Stimulated activated CD4-positive, alpha-beta T cell treated with anti-CD3 and anti-CD28 coated beads, Interleukin-15, amount 100 ng/mL, for 1 hour (primary cell): ENCODE measurements at places on chromosomes 12 and 14.

- no peak for DNase-seq
Observed at GRCh38 chr12:16228067-16228466, 49.4 kb downstream of the SLC15A5 start.

GRCh38 chr12:80943338-80943737 is 5.6 kb upstream of the LIN7A start:
- DNase-seq, result no peak

DNA sequence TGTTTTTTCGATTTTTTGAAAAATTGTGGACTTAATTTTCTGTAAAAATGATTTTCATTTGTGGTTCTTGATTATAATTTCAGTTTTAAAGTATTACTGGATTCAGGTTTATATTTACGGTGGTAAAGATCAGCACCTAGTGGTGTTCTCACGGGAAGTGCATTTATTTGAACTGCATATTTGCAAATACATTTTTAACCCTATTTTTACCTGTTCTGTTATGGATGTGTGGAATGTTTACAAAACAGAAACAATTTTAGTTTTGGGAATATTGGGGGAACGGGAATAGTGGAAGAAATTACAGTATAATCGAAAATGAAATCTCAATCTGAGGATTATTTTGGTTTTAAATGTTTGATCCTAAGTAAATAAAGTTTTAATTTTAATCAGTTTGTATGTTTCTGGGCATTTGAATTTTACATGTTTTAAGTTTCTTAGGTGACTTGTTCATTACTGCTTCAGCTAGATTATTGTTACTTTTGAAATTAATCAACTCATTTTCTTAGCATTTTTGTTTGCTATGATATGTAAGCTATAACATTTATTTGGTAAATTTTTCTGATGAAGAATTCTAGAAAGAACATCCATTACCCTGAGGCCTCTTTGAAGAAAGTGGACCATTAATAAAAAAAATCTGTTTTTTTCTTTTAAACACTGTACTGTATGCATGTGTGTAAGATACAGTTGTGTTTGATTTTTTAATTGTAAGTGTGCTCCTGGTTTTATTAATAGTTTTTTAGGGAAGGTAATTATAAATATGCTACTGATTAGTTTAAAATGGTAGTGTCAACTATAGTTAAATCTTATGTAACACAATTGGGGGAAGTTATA is 942 bp downstream of the ATF7IP start:
- DNase-seq, result no peak

DNA sequence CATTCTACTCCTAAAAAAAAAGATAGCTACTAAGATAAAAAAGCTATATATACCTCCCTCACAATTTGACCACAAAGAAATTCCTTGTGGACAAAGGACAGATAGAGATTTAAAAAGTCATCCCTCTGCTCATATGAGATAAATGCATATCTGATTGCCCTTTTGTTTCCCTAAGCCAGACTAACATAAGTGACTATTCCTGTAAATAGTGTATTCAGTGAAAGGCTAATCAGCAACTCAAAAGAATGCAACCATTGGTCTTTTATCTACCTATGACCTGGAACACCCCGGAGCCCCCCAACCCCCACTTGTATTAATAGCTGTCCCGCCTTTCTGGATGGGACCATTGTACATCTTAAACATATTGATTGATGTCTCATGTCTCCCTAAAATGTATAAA is 6.3 kb upstream of the TMPO start:
- no peak for DNase-seq

GRCh38 chr14:101474563-101475455 is 86.5 kb upstream of the DIO3 start:
- no peak for DNase-seq

- DNase-seq, result no peak
Observed at GRCh38 chr14:97306760-97307246, 509.6 kb downstream of the VRK1 start.

DNA sequence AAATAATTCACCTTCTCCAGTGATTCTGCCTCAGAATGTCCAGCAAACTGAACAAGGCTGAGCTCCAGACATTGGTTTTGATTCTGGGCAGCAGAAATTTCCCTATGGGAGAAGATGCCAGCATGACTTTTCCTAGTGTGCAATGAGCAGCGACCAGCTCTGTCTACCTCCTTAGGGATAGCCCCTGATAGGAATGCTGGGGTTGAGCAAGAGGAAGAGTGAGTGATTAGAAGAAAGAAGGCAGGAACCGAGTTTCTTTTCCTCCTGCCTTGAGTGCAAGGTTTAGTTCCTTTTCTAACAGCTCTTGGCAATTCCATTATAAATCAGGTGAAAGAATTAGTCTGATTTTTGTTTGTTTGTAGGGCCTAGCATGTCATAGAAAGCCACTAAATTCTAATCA is 379.0 kb downstream of the DAD1 start:
- DNase-seq, result no peak

DNA sequence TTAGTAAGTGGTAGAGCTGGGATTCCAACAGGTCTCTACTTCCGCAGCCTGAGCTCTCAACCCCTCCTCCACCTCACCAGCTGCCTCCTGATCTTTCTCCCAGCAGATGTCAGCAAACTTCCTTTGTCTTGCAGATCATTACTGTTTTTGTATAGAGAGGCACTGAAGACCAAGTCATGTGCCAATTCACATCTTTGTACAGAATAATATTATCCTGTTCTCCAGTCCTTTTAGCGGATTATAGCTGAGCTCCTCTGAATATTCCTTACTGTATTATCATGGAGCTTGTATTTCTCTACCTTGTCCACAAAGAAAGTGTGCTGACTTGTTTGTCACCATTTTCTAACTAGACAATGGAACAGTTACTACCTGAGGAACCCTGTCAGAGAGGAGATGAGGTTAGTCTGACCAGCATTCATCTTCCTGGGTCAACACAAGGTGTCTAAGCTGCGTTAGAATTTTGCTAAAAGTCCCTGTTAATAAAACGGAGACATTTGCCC is 142.3 kb upstream of the ARHGAP5 start:
- DNase-seq, result no peak

- no peak for DNase-seq
Observed at GRCh38 chr12:49098035-49098451, 3.4 kb upstream of the DHH start.

GRCh38 chr14:24145690-24146452 is 539 bp downstream of the PSME2 start:
- DNase-seq, result no peak

DNA sequence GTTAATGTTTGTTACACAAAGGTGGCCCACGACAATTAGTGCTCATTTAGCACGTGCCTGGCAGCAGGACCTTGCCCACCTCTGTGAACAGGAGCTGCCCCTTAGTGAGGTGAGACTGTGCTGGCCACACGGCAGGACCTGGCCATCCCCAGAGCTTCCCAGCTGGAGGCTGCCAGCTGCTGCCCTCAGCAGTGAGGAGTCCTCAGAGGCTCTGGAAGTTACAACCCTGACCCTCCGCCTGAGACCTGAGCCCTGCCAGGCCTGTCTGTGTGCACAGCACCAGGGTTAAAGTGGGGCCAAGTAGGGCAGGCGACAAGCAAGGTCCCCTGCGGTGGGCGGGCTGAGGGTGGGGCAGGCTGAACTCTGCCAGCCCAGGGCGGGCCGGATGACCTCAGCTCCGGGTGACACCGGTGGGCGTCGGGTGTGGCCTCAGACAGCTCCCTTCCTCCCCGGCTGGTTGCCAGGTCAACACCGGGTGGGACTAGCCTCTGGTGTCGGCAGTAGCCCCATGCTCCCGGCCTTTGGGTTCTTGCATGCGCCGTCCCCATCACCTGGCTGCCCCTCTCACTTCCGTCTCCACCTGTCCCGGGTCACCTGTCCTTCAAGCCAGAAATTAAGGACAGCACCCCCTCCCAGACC is 9.2 kb upstream of the LBHD2 start:
- DNase-seq, result no peak

GRCh38 chr12:111767362-111768158 is 827 bp downstream of the ALDH2 start:
- DNase-seq, result no peak

DNA sequence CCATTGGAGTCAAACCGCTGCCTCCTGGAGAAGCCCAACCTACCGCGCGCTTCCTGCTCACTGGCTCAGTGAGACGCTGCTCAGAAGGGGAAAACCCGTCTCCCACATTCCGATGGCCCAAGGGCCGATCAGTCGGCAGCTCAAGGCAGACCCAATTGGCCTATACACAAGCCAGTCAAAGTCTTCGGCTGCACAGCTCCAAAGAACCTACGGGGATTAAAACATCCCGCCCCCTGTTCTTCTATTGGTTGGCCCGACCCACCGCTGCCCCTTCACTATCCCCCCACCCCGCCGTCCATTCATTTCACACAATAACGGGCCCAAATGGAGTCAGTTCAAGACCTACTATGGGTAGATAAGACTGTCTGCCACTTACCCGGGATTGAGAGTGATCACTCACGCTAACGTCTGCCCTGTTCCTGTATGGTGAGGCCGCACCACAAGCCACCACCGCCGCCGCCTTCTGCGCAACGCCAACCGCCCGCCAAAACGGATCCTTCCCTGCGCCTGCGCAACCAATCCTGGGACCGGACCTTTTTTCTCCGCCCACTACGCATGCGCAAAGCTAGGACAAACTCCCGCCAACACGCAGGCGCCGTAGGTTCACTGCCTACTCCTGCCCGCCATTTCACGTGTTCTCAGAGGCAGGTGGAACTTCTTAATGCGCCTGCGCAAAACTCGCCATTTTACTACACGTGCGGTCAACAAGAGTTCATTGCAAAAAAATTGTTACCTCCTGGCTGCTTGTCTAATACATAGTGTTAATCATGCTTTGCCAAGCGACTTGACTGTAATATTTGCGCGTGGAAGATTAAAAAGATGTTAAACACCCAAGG is at the start of gene CBX5:
TSS of gene CBX5 (minus strand) at position 491 of the 836 bp plus-strand sequence. CDS start 22,472 bp downstream, outside the sequence.
- peak; percentile 99 for DNase-seq

GRCh38 chr12:122203301-122204166 is at the start of gene B3GNT4:
Gene B3GNT4 (plus strand): TSS chr12:122203709. CDS start chr12:122204619, 910 bp downstream.
- DNase-seq, result peak; percentile 57

GRCh38 chr12:19206493-19207077 is 77.1 kb downstream of the PLEKHA5 start:
- DNase-seq, result no peak

DNA sequence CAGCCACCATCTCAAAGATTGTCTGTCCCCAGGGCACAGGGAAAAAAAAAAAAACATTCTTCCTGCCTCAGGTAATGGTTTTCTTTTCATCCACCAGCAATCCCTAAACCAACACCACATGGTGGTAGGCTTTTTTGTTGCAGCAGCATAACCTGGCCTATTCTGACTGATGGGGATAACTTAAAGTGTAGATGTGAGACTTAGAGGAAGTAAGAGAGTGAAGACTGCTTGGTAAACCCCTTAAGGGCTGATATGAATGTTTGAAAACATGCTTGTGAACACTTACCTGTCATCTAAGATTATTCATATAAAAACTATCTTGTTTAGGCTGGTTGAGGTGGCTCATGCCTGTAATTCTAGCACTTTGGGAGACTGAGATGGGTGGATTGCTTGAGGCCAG is 130.2 kb upstream of the RAP1B start:
- DNase-seq, result no peak

DNA sequence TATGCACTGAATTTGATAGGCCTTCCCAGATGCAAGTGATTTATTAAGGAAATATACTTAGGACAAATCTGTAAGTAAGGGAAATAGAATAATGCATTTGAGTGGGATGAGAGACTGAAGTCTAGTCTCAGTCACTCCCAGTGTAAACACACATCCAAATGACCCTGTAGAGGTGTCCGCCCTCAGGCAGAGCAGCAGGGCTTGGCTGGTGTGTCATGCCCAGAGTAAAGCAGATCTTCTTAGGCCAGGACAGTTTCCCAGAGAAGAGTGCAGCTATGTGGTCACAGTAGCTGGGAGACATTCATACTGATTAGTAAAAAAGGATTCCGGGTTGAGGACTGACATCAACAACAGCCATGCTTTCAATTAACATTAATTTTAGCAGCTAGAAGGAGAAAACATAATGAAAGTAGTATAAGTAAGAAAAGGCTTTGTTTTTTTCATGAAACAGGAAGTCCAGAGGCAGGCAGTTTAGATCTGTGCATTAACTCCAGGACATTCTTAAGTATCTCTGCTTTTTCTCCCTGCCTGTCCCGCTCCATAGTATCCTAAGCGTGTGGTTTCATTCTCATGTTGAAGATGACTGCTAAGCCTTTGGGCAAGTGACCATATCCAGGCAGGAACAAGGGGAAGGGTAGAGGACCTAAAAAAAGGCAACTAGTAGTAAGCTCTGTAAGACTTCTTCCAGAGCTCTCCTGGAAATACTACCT is 35.7 kb downstream of the CNTN1 start:
- no peak for DNase-seq

DNA sequence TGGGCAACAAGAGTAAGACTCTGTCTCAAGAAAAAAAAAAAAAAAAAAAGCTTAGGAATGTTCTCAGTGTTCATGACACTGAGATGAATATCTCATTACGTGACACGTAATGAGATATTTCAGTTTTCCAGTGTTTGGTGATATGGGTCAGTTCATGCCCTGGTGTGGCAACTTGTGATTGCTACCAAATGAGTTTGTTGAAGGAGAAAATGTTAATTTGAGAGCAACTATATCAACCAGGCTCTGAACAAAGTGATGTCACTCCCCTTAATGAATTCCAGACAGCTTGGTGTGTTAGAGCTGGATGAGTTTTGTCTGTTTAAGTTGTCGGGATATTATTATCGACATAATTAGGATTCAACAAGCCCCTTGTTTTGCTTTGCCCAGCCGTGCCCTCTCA is 211.7 kb downstream of the DPF3 start:
- DNase-seq, result no peak

DNA sequence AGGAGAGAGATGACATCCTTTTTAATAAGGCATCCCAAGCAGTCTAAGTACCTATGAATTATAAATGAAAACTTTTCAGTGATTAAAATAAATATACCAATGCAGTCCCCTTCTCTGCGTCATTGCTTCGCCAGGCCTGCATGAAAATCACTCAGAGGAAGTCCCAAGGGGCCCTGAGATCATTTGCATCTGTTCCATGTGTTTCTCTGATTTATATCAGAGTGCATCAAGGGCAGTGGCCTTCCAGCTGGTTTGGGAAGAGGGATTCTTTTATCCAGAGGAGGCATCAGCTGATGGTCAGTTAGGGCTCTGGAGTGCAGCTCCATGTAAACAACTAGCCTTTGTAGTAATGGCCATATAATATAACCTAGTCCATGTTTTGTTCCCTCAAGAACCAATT is 210.1 kb downstream of the RGS6 start:
- no peak for DNase-seq

DNA sequence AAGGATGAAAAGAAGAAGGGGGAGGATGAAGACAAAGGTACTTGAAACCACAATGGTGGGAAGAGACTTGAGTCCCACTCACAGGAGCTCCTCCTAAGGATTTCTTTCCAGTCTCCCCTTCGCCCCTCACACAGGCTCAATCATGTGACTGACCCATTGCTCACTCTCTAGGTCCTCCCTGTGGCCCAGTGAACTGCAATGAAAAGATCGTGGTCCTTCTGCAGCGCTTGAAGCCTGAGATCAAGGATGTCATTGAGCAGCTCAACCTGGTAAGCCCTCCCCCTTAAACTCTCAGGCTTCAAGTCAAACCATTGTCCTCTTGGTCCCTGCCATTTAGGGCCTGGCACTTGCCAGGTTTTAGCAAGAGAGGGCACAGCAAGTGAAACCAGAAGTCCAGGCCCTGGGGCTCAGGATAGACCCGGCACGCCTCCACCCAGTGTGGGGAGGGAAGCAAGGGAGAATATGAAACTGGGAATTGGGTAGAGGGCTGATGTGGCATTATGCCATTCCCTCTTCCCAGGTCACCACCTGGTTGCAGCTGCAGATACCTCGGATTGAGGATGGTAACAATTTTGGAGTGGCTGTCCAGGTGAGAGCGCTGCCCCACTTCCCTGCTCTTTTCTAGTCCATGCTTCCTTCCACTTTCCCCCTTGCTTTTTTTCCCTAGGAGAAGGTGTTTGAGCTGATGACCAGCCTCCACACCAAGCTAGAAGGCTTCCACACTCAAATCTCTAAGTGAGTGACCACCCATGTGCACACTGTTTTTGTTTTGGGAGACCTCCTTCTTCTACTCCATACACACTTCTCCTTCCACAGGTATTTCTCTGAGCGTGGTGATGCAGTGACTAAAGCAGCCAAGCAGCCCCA is 1.8 kb downstream of the PSME1 start:
- no peak for DNase-seq
